ENCODE measurements at places on chromosomes 2 and 18.

GRCh38 chr2:131055169-131056065 lies 37.8 kb downstream of the FAM168B start:
- DNase-seq = no peak

DNA sequence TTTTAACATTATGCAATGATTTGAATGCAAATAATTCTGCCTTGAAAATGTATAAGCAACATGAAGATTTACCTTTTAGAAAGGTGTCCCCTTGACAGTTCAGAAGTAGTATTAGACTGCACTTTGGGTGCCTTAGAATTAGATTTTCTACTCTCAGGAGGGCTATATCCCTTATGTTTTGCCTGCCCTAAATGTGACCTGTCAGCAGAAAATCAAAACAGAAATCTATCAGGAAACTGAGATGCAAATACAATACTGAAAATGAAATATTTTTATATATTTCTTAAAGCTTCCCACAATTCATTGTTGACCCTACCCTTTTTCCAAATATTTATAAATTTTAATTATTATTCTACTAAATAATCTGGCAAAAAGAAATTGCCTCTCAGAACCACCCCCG lies 61.5 kb downstream of the TRIP12 start:
- no peak for DNase-seq

DNA sequence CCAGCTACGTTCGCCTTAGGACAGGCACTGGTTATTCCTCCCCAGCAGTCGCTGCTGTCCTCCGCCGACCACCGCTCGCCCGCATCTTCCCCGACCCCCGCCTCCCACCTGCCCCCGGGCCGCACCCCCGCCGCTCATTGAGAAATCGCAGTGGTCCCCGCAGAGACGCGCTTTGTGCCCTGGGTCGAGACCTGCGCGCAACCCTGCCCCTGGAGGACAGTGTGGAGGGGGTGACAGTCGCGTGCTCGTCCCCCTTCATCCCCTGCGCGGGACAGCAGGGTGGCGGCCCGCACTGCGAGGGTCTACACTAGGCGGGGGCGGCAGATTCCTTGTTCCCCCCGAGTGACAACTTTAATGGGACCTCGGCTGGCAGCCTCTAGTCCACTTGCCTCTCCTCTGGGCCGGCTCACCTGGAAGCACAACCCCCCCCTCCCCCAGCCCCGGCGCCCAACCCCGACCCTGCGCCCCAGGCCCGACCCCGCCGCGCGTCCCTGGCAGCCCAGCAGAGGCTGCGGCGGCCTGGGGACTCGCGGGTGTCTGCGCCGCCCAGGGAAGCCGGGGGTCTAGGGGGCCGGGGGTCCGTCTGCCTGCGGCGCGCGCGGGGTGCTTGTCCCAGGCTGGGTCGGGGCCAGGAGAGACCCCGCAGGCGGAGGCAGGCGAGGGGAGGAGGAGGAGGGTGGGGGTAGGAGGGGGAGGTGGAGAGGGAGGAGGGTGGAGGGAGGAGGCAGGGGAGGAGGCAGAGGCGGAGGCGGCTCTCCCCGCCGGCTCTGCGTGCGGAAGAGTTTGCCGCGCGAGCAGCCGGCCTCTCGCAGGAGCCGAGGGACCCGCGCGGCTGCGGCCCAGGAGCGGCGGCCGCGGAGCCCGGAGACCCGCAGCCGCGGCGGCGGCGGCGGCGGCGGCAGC lies at the start of gene NPAS2:
NPAS2 (plus strand) TSS at position 770 of the 903 bp plus-strand sequence. CDS start 84,616 bp downstream, outside the sequence.
- no peak for DNase-seq

DNA sequence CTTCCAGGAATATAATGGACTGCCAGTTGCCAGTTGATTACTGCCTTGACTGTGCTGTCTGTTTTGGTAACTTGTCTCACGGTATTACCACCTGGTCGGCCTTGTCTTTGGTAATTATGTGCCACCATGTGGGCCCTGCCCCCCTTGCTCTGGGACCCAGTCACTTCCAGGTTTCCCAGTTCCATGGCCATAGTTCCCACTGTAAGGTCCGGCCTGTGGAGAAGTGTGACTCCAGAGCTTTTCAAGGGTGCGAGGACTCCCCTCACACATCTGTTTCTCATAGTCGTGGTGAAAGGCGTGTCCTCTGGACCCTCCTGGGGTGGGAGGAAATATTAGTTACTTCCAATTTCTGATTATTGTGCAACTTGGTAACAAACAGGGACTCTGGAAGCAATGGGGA lies 150.5 kb downstream of the SEPTIN10 start:
- DNase-seq = no peak

DNA sequence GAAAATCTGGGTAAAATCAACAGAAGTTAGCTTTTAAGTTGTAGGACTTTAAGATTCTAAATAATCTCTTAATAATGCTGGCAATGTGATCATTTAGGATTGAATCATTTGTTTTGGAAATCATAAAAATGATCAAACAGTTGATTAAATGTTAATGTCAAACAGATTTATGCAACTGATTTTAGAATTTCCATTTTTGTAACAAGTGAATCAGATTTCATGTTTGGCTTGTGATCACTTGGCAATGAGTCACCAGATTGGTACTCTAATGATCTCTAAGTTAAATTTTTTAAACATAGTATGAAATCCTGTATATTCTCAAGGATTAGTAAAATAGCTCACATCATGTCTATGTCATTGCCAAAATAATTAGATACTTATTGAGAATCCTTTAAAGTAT lies 50.1 kb upstream of the UNC80 start:
- no peak for DNase-seq

DNA sequence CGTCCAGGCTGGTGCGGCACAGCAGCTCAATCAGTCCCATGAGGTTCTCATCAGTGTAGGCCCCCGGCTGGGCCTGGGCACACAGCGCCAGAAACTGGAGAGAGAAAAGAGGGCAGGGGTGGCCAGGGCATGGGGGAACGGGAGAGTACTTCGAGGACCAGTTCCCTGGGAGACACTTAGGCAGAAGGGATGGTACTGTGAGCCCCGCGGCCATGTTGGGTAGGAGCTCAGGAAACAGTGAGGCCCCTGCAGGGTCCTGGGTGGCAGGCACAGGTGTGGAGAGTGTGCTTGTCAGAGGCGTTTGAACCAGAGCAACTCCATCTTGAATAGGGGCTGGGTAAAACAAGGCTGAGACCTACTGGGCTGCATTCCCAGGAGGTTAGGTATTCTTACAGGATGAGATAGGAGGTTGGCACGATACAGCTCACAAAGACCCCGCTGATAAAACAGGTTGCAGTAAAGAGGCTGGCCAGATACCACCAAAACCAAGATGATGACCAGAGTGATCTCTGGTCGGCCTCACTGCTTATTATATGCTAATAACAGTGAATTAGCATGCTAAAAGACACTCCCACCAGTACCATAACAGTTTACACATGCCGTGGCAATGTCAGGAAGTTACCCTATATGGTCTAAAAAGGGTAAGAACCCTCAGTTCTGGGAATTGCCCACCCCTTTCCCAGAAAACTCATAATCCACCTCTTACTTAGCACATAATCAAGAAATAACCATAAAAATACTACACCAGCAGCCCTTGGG lies 51.9 kb upstream of the SEMA4C start:
- DNase-seq = no peak

- DNase-seq = peak; percentile 54
Observed at GRCh38 chr18:23871410-23871809, 143.1 kb upstream of the TTC39C start.

DNA sequence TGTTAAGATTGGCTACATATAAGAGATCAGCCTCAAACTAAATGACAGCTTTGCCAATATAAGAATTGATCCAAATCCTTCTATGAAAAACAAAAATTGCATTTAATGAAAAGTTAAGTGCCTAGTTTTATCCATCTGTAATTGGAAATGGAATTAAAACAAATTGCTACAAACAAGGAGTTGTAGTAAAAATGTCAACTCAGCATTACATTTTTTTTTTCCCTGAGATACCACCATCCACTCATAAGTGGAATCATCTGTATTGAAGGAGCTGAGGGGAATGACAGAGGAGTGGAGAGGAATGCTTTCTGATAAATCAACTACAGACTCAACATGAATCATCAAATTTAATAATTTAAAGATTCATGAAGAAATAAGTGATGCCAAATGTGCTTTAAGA lies 601.8 kb downstream of the TMEM182 start:
- no peak for DNase-seq

- DNase-seq = no peak
Observed at GRCh38 chr2:204479557-204479956, 65.7 kb upstream of the PARD3B start.

GRCh38 chr2:65985986-65986385 lies 448.9 kb upstream of the MEIS1 start:
- no peak for DNase-seq

GRCh38 chr2:198347946-198348345 lies 543.6 kb downstream of the PLCL1 start:
- no peak for DNase-seq

DNA sequence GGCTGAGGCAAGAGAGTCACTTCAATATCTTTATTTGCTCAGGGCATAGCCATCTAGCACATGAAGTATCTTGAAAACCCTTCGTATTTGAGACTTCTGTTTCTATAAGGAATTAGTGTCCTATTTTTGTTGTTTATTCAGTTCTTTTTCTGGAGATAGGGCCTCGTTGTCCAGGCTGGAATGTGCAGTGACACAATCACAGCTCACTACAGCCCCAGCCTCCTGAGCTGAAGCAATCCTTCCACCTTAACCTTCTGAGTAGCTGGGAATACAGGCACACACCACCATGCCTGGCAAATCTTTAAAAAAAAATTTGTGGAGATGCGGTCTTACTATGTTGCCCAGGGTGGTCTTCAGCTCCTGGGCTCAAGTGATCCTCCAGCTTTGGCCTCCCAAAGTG lies 50.6 kb downstream of the PSMD14 start:
- DNase-seq = no peak

DNA sequence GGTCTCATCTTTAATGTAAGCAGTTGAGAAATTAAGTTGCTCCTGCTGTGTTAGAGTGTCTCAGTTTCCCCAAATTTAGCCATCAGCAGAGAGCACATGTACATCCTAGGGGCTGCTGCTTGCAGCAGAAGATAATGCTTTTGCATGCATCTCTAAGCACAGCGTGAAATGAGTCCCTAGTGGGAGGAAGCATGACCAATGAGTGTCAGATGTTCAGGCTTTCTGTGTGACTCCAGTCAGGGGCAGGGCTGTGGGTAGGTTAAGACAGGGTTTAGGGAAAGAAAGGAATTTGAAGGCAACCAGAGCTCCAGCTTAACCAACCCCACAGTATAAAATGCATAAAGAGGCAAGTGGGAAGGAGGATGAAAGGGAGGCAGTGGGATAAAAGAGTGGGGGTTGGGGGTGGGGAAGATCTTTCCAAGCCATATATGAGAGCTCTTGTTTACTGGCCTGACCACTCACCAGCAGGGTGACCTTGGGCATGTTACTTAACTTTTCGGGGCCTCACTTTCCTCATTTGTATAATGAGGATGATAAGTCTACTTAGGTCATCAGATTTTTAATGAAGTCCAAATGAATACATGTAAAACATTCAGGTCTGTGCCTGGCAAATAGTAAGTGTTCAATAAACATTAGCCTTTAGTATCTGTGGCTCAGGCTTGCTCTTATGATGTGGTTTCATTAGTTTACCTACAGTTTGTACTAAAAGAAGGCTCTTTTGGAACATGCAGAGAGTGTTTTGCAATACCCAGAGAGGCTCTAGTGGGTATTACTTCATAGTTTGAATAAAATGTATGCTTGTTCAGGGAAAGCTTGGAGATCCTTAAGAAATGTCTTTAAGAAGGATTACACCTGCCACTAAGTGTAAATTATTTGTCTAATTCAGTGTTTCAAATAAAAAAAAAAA lies 42.7 kb upstream of the PELI1 start:
- DNase-seq = no peak

GRCh38 chr2:130767408-130767775 lies 12.1 kb downstream of the AMER3 start:
- no peak for DNase-seq

DNA sequence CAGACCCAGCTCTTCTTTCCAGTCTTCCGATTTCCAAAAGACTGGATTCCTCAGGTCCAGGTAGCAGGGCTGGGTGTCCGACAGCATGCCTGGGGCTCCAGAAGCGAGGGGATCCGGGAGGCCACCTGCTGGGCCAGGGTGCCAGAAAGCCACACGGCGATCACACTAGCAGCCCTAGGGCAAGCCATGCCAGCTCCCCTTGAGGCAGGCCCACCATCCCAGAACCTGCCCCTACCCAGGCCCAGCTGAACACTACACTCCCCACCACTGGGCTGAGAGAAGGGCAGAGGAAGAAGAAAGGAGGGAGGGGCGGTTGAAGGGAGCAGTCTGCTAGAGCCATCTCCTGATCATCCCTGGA lies 163.1 kb downstream of the TNS1 start:
- DNase-seq = no peak

GRCh38 chr2:224241001-224241400 lies 160.9 kb downstream of the FAM124B start:
- DNase-seq = no peak

- no peak for DNase-seq
Observed at GRCh38 chr2:207490441-207490840, 39.3 kb upstream of the CREB1 start.

Measured in stimulated activated CD8-positive, alpha-beta memory T cell treated with anti-CD3 and anti-CD28 coated beads, Interleukin-2, amount 100 ng/mL, for 1 hour (primary cell).